Stimulated activated naive CD8-positive, alpha-beta T cell treated with anti-CD3 and anti-CD28 coated beads, Interleukin-15, Interleukin-2, amounts not matched to agents 100 U/mL and 50 U/mL, for 24 hours (primary cell): ENCODE measurements at places on chromosomes 5 and 9.

DNA sequence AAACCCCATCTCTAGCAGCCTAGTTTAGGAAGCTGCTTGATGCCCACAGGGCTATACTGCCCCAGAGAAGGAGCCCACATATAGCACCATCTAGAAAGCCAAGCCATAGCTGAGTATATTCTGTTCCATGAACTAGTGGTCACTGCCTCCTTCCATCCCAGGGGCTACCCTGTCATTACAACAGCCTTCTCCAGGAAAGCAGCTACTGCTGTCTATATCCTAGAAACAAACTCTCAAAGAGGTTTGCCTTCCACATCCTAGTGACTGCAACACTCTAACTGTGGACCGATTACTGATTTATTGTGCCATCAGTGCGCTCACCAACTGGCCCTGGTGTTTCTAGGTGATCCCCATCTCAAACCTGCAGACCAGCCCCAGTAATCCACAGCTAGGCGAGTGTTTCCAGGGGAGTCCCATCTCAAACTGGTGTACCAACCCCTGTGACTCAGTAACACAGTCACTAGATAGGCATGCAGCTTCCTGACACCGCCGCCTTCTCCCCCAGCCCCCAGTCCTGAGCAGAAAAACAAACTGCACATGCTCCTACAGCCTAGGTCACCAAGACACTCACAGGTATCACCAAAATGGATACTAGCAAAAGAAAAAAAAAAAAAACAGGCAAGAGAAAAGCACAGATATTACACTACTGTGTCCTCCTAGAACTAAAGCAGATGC lies 14.8 kb downstream of the SPTLC1 start:
- DNase-seq = no peak

GRCh38 chr5:143733665-143734455 lies 78.1 kb upstream of the HMHB1 start:
- no peak for DNase-seq

DNA sequence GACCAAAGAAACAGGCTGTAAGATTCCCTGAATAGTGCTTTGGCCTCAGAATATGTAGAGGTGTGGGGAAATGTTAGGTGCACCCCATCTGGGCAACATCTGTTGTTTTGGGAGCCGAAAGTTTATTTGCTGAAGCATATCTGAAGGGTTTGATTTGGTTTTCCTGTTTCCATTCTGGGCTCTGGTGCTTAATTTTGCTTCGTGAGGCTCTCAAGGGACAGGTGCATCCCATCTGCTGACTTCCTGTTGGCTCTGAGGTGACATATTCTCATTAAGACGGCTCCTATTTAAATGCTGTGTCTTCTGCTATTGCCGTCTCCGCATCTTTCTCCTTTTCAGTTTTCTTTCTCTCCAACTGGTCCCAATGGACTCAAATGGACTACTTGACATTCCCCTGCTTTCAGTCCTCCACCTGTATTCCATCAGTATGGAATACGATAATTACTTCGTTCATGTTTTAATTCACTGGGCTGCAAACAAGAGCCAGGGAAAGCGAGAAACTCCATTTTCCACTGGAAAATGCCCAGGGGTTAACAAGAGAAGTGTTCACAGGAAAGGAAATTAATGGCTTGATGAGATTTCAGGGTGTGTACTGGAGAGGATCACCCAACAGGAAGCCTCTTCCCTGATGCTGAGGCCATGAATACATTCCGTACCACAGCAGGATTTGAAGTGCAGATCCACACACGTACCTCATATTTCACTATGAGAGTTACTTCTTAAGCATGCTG lies 104.0 kb downstream of the MTX3 start:
- no peak for DNase-seq

- DNase-seq = no peak
These were observed 16.8 kb upstream of the CCL28 start for GRCh38 chr5:43429016-43429415.

- DNase-seq = no peak
These were observed 132.4 kb downstream of the GCNT1 start for GRCh38 chr9:76591256-76591950.

- DNase-seq = no peak
These were observed 22.0 kb downstream of the SREK1IP1 start for GRCh38 chr5:64746446-64746845.

DNA sequence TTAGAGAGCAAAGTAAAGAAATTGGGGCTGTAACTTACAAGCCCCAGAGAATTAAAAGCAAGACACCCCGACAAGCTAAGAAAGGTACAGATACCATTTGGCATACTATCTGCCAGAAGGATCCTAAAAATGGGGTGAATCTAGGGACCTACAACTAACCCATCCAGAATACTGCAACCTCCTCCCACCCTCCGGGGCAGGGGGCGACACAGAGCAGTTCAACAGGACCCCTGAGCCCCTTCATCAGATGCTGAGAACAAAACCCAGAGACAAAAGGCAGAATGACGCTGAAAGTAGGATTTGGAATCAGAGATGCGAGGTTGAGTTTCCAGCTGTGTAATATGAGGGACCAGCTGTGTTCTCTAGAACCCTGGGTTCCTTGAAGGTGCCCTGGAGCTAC lies 71.2 kb downstream of the EPB41L4B start:
- no peak for DNase-seq

GRCh38 chr9:113542741-113543140 lies 79.2 kb downstream of the RGS3 start:
- DNase-seq = no peak

- no peak for DNase-seq
These were observed 323.5 kb downstream of the LRRC70 start for GRCh38 chr5:62902126-62902525.

- DNase-seq = peak; percentile 4
These were observed 144.6 kb downstream of the CCDC171 start for GRCh38 chr9:15697446-15697851.

- DNase-seq = no peak
These were observed 477.6 kb upstream of the CD180 start for GRCh38 chr5:67674159-67674655.

- no peak for DNase-seq
These were observed 16.8 kb downstream of the GNAQ start for GRCh38 chr9:78014776-78015175.

DNA sequence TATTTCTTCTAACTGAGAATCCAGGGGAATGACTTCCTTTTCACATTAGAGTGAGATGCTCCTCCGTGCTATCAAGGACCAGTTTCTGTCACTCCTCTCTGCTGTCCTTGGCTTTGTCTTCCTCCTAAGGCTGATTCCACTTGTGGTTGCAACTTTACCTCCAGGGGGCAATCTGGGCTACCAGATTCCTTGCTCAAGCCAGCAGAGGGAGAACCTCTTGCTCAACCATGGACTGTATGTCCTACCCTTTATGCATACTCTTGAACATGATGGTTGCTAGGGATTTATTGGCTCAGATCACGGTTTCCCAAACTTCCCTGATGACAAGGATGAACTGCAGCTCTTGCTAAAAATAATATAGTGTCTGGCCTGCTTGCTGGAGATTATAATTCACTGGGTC lies 24.0 kb downstream of the NNT start:
- no peak for DNase-seq

DNA sequence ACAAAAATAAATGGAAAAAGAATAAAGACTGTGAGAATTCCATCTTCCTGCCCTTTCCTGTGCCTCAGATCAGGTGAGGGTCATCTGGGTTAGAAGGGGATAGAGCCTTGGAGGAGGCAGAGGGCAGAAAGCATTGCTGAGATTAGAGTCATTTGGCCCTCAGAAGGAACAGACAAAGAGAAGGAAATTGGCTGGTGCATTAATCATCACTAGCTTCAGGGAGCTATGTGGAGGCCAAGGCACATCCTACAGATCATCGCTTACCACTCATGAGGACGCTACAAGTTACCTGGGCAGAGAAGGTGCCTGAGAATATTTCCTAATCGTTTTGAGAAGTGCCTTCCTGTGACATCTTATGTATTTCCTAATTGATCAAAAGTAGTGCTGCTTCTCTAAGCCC lies 74.5 kb downstream of the C7 start:
- no peak for DNase-seq

DNA sequence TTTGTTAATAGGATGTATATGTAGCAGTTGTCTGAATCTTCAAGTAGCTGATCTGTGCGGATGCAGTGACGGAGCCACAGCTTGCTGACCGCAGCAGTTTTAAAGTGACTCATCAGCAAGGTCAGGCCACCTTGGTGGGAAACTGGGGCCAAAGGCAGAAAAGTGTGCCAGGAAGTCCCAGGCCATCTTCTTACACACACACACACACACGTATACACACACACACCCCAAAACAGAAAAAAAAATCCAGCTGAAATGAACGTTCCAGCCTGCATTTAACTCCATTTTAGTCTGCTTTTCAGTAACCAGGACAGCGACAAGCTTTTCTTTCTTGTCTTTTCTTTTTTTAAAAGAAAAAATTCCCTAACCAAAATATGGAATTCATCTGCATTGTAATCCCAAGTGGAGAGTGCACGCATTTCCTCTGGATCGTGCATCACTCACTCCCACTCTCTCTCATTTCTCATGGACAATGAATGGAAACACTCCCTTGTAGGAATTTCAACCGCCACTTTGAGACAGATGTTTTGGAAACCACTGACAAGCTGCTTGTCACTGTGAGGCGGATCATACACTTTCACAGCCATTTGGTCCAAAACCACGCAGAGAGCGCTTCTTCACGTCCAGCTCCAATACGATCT lies 103.9 kb downstream of the LHFPL2 start:
- no peak for DNase-seq

DNA sequence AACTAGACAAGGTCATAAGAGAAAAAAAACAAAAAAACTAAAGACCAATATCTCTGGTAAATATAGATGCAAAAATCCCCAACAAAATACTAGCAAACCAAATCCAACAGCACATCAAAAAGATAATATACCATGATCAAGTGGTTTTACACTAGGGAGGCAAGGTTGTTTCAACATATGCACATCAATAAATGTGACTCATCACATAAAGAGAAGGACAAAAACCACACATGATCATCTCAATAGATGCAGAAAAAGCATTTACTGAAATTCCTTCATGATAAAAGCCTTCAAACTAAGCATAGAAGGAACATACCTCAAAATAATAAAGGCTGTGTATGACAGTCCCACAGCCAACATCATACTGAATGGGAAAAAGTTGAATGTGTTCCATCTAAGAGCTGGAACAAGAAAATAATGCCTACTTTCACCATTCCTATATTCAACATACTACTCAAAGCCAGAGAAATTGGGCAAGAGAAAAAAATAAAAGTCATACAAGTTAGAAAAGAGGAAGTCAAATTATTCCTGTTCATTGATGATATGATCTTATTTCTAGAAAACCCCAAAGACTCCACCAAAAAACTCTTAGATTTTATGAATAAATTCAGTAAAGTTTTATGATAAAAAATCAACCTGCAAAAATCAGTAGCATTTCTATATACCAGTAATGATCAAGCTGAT lies 72.2 kb upstream of the FAM169A start:
- no peak for DNase-seq

- DNase-seq = no peak
These were observed 35.2 kb downstream of the NCS1 start for GRCh38 chr9:130207241-130207992.

DNA sequence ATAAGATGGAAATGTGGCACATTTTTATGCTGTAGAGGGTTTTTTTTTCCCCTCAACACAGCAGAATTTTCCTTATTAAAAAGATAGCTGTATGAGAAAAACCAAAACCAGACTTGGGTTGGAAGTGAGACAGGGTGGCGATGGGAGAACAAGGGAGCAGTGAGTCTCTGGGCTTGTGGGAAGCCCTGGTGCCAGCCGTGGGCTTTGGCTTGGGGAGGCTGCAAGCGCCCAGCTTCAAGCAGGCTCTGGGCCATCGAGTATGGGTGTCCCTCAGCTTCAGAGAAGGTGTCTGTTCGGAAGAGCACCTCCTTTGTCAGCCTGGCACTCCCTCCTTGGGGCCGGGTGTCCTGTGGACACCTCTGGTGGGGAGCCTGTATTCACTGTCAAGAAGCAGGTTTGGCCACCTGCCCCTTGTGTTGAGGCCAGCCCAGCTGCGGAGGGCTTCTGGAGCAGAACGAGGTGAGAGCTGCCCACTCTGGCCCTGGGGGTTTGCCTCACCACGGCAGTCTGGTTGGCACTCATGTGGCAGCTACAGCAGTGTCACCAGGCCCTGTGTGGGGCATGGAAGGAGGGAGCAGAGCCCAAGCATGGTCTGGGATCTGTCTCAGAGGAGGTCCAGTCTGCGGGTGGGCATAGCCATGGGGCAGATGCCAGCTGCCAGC lies 37.6 kb upstream of the ANGPTL2 start:
- no peak for DNase-seq

DNA sequence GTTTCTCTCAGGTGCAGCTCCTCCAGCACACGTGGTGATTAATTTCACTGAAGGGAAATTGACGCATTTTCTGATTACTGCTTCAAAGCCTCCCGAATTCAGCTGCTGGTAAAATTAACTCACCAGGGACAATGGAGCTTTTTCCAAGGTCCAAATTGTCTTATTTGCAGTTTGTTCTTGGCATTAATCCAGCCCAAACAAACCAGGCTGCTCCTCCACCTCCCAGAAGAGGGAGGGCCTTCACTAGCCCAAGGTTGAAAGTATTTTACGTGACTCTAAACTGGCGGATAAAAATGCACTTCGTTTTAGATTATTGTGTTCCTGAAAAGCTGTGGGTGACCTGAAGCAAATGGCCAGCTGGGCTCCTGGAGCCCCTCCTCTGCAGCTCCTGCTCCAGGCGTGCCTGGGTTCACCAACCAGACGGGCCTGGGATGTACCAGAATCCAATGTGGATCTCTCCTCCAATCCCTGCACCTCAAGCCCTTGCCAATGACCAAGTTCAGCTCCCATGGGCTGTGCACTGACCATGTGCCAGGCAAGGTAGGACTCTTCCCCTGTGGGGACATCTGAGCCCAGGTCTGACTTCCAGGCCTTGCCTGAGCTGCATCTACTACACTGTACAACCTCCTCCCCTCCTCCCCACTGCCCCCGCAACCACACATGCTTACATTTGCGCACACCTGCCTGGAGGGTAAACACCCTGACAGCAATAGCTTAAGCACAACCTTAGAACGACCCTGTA lies 193.4 kb downstream of the CDK5RAP2 start:
- DNase-seq = no peak

- DNase-seq = no peak
These were observed 207.8 kb downstream of the KDM4C start for GRCh38 chr9:6965566-6965965.

- DNase-seq = peak; percentile 79
These were observed 134.8 kb downstream of the KCNIP1 start for GRCh38 chr5:170638454-170639220.

DNA sequence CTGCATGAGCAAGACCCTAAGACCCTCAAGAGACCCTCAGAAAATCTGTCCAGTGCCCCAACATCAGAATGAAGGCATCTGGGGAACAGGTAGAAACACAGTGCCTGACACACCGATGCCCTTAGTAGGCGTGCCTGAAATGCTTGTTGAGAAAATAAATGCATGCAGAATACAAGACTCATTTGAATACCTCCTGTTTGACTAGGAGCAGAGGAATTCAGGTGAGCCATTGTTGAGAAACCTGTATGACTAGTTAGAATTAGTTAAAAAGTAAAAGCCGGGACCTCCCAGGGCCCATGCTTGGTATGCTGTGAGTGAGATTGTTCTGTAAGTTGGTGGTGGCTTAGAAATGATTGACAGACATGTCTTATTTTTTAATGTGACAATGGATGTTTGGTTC lies 55.0 kb downstream of the WWC1 start:
- no peak for DNase-seq
